KBM-7 (cell line): ENCODE measurements at places on chromosomes 11 and 22.

GRCh38 chr11:87284306-87284705, 246.6 kb downstream of the TMEM135 start:
- DNase-seq = no peak

DNA sequence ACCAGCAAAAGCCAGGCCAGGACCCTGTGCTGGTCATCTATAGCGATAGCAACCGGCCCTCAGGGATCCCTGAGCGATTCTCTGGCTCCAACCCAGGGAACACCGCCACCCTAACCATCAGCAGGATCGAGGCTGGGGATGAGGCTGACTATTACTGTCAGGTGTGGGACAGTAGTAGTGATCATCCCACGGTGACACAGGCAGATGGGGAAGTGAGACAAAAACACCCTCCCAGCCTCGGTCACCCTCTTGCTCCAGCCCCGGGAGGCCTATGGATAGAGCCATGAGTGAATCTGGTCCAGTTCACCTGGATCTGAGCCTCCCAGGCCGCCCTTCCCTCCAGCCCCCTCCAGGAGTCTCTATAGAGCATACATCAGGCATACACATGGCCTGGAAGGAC, 115.2 kb upstream of the IGLL5 start:
- DNase-seq = no peak

DNA sequence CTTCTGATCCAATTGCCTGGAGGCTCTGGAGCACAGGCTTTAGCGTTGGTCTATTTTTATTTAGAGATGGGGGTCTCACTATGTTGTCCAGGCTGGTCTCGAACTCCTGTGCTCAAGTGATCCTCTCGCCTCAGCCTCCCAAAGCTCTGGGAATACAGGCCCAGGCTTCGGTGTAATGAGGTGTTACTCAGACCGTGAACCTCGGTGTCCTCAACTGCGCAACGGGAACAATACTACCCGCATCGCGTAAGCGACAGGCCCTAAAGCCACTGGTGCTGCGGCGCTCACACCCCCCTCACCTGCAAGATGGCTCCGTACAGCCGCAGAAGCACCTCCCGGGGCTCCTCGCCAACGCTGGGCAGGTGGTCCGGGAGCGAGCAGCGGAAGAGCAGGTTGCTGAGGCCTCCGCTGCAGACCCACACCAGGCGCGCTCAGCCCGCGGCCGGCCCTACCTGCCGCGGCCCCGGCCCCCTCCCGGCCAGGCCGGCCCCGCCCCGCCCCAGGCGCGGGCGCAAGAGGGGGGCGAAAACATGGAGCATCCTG, 628 bp downstream of the CHKB start:
- peak; percentile 27 for DNase-seq

- DNase-seq = no peak
These were observed 8.6 kb downstream of the IGHMBP2 start for GRCh38 chr11:68912254-68912653.

GRCh38 chr22:36687516-36687915, 16.0 kb downstream of the CACNG2 start:
- DNase-seq = no peak

DNA sequence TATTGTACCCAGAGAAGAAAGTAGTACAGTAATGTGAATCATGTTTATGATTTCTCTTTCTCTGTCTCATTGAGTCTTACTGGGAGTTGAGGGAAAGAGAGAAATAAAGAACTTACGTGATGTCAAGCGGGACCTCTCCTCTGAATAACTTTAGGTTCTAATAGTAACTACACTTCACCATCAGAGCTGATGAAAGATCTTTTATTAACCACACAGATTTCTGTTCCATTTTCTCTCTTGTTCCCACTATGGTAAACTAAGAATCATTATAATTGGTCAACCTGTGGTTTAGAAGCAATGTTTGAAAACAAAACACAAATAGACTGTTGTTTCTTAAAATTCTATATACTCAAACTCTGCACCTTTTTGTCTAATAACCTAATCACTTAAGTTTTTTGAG, 142.3 kb downstream of the ELP4 start:
- no peak for DNase-seq

DNA sequence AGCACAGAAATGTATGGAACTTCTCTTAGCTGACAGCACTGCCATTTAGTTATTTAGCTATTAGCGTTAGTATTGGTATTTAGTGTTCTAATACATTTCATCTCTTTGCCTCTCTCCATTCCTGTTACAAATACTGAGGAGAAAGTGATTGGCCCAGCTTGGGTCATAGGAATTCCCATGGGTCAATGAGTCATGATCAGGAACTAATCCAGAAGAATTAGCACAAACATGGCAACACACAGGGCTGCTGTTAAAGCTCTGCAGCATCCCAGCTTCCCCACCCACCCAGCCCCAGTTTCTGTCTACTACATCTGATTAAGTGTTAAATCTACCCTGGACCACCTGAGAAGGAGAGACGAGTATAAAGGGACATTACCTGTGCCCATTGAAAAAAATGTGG, 36.1 kb downstream of the PDGFD start:
- DNase-seq = no peak

- DNase-seq = no peak
These were observed 688 bp downstream of the SERPING1 start for GRCh38 chr11:57597916-57598830.

DNA sequence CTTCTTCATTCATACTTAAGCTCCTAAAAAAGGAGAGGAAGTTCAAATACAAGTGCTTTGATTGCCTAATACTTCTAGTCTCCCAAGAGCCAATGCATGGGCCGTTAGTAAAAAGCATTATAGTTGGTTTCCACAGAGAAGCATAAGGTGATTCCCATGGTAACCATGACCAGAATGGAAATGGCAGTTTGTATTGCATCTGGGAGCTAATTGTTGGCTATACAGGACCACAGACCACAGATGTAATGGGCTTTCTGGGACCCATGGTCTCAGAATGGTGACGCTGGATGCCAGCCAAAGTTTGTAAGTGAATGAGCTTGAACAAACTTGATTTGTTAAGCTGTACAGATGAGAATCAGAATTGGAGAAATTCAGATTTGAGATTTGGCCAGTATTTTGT, 333.9 kb upstream of the C11orf87 start:
- DNase-seq = no peak

DNA sequence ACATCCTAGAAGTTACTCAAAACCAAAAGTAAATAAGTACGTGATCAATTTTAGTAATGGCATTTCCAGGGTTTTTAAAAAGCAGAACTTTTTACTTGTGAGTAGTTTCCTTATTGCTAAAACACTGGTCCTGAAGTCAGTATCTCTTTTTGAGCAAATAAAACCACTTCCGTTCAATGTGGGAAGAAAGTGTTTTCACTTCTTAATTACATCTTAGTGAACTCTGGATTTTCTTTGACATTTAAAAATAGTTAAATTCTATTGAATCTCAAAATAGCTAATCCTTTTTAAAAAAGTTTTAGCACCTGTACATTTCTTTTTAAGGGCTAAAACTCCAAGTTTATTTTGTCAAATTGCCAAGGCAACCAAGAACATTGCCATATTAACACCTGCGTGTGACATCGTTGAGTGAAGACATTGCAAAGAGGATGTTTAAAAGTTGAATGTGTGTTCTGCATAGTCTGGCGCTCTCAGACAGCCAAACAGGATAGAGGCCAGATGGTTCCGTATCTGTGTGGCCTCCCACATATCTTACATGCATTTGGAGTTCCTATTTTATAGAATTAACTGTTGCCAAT, 17.2 kb upstream of the OR5B21 start:
- DNase-seq = peak; percentile 90

DNA sequence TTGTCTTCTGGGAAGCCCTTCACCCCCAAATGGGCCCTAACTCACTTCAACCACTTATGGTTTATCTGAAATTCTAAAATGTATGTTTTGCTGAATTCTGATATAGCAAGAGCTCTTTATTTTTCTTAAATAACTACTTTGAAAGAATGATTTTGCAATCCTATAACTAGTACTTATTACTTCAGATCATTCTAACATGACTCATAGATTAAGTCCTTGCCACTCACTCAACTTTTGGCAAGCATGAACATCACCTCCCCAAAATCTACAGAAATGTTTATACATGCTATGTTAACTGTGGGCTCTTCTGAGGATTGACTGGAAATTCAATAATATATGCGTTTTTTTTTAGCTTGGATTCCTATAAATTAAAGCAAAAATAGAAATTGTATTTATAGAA, 367.4 kb upstream of the FAT3 start:
- DNase-seq = no peak

DNA sequence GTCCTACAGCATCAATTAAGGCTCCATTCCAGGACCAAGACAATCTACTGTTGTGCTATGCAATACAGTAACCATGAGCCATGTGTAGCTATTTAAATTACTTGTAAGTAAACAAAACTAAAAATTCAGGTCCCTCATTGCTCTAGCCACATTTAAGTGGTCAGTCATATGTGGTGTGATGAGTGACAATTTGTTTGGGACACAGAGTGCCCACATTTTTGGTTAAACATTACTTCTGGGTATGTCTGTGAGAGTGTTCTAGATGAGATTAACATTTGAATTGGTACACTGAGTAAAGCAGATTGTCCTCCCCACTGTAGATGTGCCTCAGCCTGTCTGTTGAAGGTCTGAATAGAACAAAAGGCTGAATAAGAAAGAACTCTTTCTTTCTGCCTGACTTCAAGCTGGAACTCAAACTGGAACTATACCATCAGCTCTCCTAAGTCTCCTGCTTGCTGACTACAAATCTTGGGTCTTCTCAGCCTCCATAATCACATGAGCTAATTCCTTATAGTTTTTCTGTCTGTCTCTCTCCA, 15.8 kb downstream of the KBTBD3 start:
- no peak for DNase-seq

DNA sequence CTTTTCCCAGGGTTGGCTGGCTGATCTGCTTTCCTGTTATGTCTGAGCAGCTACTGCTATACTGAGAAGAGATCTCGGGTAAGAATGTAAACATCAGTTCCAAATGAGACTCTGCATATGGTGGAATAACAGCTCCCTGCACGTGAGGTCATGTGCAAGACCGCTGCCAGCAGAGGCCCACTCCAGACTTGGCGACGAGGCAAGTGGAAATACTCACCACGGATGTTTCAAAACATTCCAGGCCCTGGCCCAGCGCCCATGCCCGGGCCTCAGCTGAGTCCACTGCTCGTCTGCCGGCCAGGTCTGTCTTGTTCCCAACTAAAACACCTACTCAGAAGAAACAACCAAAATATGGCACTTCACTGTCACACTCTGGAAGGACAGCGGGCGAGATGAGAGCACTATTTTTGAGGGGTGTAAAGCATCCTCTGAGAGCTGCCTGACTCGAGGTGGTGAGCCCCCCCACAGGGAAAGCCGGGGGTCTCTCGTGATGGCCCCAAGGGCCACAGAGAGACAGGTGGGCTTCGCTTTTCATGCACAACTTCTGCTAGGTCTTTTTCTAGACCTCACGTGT, 13.1 kb downstream of the IFT27 start:
- DNase-seq = no peak

DNA sequence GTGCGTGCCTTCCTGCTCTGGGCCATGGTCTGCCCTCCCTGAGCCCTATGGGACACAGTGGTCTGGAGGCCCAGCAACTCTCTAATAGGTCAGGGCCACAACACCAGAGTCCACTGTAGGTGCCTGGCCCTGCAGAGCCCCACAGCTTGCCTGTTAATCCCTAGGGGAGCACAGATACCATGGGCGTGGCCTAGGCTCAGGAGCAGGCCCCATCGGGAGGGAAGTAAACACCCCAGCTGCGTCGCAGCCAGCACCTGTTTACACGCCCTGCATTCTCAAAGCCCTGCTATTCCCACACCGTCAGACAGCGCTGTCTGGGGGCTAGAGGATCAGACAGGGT, 2.5 kb downstream of the KCTD17 start:
- DNase-seq = no peak

DNA sequence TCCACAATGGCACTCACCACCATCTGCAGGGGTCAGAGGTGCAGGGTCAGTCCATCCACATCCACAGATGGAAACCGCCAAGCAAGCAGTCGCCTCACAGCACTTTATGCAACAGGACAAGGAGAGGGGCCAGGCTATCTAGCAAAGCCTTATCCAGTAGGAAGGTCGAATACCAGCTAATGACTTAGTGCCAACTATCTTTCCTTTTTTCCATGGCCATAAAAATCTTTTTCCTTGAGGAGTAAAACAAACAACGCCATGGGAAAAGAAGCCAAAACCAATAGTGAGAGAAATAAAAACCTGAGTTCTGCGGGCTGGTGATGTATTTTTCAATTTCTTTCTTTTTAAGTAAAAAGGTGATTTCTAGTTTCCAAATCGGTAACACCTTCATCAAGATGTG, 8.2 kb downstream of the SNX19 start:
- DNase-seq = no peak

- no peak for DNase-seq
These were observed 62.0 kb upstream of the PTPRJ start for GRCh38 chr11:47918370-47918690.

DNA sequence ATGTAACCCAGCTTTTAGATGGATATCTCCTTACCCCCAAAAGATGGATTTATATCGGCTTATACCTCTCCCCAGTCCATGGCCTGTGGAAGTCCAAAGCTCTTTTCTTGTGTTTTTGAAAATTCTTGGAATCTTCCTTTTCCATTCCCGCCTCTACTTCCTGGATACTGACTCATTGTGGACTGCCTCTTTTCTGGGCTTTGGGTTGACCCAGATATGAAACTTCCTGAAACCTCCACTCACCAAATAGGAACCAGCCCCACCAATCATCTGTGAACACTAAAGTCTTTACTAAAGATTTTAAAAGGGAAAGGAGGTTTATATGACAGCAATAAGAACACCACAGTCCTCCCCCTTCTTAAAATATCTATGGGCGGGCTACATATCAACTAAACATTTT, 163.4 kb upstream of the SYN3 start:
- DNase-seq = no peak

GRCh38 chr11:108802492-108802891, 137.6 kb downstream of the DDX10 start:
- DNase-seq = no peak

DNA sequence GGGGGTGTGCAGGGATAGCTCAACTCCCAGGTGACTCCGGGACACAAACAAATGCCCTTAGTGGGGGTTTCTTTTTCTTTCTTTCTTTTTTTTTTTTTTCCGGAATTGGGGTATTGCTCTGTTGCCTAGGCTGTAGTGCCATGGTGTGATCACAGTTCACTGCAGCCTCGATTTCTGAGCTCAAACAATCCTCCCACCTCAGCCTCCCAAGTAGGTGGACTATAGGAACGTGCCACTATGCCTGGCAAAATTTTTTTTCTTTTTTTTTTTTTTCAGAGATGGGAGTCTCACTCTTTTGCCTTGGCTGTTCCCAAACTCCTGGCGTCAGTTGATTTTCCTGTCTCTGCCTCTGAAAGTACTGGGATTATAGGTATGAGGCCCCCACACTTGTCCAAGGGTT, 13.8 kb upstream of the ZNF280A start:
- no peak for DNase-seq

- no peak for DNase-seq
These were observed 19.5 kb downstream of the TSPAN4 start for GRCh38 chr11:862081-862661.

- no peak for DNase-seq
These were observed 429.0 kb downstream of the BRD1 start for GRCh38 chr22:49398646-49399045.
